ENCODE measurements at places on chromosomes 6 and 20.

- DNase-seq, result no peak
Observed at GRCh38 chr6:37906121-37906520, 86.6 kb downstream of the ZFAND3 start.

DNA sequence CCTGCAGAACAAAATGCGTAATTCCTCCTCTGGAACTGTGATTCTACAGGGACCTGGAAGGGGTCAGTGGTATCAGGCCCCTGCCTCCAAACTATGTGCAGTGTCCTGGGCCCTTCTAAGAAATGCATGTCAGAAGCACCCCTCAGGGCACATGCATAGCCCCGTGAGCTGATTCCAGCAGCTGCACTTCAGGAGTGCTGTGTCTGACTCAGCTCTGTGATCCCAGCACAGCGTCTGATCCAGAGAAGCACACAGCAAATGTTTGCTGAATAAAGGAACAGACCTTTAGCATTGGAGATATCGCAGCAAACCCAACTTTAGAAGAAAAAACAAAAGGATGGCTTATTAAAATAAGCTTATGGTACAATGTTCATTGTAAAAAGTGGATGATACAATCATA is 15.8 kb upstream of the MAFB start:
- no peak for DNase-seq

DNA sequence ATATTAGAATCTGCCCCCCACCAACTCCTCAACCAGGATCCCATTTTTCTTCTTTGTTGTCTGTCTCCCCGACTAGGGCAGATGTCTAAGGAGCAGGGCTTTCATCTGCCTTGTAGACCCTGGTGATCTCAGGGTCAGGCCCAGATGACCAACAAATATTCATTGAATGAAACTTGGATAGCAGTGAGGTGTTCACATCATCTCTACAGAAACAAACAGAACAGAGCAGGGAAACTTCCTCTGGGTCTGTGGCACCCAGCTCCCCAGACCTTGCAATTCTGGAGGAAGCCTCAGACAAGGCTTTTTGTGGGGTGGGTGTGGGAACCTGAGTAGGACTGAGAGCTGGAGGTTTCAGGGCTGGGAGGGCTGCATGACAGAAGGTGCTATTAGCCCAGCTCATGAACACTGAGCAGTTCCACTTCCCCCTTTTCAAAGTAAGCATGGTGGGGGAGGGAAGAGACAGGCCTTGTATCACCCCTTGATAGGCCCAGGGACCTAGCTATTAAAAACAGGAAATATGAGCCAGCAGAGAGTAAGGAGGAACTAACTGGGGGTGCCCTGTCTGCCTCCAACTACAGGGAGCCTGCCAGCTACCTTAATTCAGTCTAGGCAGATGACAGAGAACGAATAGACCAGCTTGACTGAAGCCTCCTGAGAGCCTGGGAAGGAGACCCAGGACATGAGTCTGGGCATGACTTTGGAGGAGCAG is 37.3 kb upstream of the TOP1 start:
- no peak for DNase-seq

DNA sequence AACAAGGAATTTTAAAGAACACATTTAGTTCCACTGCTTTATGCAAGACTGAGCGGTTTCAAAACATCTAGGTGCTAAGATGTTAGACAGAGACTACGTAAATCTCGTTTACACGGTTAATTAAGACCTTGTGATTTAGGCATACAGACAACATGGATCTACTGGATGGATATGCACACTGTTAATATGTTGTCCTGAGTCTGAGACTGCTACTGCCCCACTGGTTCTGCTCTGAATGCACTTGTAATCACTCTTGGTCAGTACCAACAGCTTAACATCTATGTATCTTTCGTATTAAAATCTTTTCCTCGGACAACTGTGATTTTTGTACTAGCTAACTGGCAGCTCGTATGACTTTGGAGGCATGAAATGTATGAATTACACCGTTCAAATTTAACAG is 3.1 kb downstream of the MAN1A1 start:
- no peak for DNase-seq

DNA sequence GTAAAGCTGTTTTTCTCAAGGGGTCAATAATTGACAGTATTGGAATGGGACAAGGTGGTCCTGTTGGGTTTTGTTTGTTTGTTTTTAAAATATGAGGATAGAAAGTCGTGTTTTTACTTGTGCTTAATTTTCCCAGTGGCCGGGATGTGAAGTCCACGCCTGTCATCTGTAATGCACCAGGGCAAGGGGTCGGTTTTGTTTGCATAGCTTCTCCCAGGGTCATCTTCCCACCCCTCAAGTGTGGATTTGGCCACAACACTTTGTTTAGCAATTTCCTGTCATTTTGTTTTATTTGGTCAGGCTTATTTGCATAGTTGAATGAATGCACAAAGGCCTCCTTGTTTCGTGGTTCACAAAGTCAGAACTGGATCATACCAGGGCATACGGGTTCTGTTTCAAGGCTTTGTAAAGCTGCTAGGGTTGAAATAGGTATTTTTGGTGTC is 29.8 kb downstream of the SYNJ2 start:
- DNase-seq, result no peak

Measured in NCI-H524 treated with DMSO at 0.1 percent for 48 hours (cell line).